ENCODE measurements at places on chromosomes 1 and 21.

GRCh38 chr1:207998691-207999090 is 87.8 kb upstream of the CD34 start:
- DNase-seq, result no peak

GRCh38 chr1:205338011-205338410 is 16.5 kb upstream of the NUAK2 start:
- no peak for DNase-seq

DNA sequence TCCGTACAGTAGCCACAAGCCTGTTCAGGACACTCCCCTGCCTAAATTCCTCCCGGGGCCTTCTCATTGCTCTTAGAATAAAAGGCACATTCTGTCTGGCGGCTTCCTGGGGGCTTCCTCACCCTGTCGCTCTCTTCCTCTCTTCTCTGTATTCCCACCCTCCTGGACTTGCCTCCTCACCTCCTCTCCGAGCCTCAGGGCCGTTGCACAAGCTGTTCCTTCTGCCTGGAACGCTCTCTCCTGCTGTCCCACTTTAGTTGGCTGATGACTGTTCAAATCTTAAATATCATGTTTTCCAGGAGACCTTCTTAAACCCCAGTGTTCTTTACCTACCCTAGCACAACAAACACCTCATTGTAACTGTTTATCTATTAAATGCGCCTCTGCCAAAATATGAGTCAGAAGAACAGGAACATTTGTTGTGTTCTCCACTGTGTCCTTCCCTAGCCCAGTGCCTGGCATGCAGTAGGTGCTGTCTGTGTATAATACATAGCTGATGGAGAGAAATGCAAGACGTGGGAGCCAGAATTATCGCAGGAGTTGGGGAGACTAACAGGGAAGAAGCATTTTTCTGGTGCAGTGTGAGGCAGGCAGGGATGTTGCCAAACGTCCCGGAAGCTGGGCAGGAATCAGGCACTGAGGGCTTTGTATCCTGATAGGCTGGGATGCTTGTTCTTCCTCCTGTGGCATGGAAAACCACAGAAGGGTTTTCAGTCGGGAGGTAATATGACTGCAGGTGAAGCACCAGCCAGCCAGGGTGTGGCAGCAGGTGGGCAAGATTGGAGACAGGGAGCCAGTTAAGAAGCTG is 24.1 kb upstream of the THRAP3 start:
- no peak for DNase-seq

GRCh38 chr1:77874804-77875445 is 13.5 kb upstream of the NEXN start:
- DNase-seq, result no peak

DNA sequence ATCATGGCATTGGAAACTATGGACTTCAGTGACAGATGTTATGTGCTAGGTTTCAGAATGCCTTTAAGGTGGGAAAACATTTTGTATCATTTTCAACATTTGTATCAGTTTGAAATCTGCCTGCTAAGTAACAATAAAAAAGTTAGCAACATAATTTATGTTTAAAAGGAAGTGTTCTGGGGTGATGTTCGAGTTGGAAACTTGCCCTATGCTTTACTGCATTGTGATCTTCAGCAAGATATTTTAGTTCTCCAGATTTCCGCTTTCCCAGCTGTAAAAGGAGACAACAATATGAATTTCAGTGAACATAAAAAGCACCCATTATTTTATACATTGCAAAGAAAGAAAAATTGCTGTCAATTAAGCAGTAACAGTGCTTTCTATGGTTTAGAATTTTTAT is 187.4 kb downstream of the DISC1 start:
- DNase-seq, result no peak

DNA sequence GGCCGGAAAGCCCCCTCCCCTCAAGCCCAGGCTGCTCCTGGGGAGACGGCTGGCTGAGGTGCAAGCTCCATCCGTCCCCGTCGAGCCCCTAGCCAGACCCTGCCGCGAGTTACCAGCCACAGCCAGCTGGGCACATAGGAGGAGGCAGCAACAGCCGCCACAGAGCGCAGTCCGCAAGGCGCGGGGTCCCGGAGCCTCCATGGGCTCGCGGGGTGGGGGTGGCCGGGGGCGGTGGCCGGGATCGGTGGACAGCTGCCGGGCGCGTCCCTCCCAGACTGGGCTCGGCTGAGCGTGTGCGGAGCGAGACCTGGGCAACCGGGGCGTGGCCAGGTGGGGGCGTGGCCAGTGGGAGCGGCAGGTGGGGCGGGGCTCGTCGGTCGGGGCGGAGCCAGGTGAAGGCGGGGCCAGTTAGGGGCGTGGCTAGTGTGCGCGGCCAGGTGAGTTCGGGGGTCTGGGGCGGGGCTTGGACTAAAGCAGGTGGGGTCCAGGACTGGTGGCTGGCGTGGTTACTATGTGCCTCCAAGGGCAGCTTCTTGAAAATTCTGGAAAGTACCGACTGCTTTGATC is at the start of gene CD164L2:
Gene CD164L2 (minus strand): TSS at position 295 of the 567 bp plus-strand sequence. CDS start 94 bp downstream, at position 201.
- no peak for DNase-seq

- peak; percentile 73 for DNase-seq
Measured at GRCh38 chr1:84103197-84103992, 40.7 kb upstream of the PRKACB start.

DNA sequence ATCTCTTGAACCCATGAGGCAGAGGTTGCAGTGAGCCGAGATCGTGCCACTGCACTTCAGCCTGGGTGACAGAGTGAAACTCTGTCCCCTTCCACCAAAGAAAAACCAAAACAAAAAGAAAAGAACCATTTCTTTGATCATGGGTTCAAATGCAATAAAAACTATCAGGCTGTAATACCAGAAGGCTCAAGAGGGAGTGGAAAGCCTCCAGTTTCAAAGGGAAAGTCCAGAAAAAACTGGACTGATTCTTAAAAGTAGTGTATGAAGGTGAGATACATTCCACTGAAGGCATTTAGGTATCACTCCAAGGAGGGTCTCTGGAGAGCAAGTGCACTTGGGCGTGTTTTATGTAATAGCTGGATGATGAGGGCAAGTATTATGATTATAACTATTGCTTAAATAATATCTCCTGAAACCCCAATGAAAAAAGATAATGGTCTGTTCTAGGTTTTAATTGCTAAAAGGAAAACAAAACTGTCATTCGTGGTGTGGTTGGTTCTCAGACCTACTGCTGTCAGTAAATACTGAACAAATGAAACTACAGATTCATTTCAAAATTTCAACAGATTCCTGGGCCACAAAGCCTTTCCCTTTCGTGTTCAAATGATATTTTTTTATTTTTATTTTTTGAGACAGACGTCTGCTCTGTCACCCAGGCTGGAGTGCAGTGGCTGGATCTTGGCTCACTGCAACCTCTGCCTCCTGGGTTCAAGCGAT is 6.0 kb upstream of the CAMTA1 start:
- DNase-seq, result no peak

DNA sequence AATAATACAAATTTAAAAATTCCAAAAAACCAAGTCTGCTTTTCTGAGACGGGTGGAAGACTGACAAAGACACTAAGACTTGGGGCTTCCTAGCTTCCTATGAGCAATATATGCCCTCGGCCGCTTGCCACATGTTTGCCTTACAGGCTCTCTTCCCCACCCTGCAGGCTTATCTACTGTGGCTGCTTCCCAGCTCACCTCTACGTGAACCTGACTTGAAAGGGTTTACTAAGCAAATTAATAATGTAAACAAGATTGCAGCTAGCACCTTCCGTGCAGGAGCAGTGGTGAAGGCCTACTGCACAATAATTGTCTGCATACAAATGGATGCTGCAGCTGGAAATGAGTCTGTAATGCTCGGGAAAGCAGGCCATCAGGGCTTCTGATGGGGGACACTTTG is 152.9 kb upstream of the DAB1 start:
- DNase-seq, result no peak

DNA sequence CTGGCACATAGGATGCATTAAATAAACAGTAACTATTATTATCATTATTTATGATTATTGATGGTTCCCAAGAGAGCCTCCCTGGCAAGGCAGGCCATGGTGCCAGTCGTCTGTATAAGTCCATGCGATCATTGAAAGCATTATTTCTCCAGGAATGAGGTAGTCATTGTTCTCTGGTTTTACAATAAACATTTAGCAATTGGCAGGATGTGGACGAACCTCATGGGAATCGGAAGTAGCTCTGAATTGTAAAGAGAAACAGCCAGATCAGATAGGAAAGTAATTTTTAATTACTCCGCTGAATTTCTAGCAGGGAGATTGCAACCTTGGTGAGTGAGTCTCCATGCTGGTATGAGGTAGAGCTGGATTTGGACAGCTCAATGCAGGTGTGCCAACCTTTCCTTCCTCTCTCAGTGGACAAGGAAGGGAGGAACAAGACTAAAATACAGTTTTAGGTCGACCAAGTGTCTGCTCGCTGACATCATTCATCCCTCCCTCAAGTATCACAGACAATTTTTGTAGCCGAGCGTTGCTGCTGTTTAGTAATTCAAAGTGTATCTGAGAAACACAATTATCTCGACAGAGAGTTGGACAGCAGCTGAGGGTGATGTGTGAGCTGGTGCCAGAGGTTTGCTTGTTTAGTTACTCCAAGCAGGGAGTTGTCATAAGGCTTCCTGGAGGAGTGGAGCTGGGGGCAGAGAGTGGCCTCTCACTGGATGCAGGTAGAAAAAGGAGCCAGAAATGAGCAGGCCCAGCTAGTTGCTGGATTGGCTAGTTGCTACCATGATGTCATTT is 250.8 kb downstream of the KCNJ6 start:
- DNase-seq, result no peak

DNA sequence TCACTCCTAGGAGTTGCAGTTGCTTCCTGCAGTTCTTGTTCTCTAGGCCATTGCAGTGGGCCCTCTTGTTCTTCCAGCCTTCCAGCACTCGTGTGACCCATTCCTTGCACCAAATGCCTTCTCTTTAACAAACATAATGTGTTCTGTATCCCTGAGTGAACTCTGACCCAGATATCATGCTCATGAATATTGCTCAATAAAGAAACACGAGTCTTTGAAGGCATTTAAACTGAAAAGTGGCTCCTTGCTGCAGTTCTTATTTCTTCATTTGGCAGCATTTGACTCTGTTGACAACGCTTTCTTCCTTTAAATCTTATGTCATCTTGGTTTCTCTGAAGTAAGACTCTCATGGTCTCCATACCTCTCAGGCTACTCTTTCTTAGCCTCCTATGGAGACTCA is 100.7 kb upstream of the PDE4B start:
- DNase-seq, result no peak

Measured in SHP77 treated with DMSO at 0.1 percent for 48 hours (cell line).